ENCODE measurements at places on chromosomes 6 and 20.
A peak's percentile ranks its signal among the peaks of the same experiment; 100 is the strongest.

DNA sequence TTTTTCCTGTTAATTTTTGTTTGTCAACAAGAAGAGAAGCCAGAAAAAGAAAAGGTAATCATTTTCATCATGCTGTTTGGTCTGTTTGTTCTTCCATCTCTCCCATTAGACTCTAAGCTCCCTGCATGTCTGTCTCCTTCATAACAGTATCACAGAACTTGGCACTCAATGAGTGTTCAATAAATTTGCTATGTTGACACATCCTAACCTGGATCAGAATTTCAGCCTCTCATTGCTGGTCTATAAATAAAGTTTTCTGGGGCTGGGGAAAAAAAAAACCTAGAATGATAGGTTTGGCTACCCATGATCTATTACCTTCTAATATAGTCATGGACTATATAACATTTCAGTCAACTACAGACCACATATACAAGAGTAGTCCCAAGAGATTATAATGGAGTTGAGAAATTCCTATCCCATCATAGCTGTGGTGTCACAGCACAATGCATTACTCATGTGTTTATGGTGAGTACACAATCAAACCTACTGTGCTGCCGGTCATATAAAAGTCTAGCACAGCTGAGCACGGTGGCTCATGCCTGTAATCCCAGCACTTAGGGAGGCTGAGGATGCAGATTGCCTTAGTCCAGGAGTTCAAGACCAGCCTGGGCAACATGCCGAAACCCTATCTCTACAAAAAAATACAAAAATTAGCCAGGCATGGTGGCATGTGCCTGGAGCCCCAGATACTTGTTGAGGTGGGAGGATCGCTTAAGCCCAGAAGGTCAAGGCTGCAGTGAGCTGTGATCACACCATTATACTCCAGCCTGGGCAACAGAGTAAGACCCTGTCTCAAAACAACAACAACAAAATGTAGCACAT, 5.9 kb downstream of the NUDT3 start:
- no peak for DNase-seq

GRCh38 chr6:7086488-7086887, 21.3 kb upstream of the RREB1 start:
- DNase-seq: peak; percentile 16

DNA sequence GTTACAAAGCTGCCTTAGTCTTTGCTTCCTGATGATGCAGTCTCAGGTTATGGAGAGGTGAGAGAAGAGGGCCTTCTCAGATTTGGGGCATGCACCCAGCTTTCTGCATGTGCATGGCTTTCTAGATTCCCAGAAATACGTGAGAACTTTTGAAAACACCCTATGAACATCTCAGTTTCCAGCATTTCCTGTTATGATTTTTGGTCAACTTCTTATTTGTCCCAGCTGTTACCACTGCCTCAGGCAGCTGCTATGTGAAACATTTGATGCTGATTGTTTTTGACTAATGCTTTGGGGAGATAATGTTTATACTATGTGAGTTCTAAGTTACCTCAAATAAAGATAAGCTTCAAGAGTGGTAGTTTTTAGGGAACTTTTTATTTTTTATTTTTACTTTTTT, 9.5 kb upstream of the SNAP25 start:
- no peak for DNase-seq

DNA sequence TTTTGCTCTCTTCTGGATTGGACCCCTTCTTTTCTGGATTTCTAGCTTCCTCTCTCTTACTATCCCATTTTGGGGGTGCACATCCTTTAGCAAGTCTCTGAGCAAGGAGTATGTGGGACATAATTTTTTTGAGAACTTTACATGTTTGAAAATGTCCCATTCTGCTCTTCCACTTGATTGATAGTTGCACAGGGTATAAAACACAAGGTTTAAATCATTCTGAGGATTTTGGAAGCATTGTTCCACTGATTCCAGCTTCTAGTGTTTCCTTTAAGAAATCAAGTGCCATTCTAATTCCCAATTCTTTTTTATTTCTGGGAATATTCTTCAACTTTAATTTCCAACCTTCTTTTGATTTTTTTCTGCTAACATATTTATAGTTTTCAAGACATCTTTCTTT, 60.7 kb downstream of the APCDD1L start:
- DNase-seq: no peak

GRCh38 chr6:5562277-5562676, 301.0 kb downstream of the FARS2 start:
- DNase-seq: no peak

DNA sequence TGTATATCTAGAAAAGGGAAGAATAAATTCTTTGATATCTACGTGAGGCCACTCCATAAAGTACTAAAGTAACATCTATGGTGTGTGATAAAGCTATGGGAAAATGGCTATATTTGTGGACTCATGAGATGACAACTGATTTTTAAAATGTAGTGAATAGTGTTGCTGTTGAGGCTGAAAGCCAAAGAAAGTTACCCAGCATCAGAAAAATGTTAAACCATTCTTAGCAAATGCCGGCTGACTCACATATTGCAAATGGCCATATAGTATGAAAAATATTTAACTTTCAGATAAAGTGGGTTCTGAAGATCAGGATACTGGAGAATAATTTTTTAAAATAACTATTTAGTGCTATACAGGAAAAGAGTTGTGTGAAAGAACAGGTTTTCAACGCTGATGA, 129.9 kb upstream of the GRIK2 start:
- DNase-seq: no peak

DNA sequence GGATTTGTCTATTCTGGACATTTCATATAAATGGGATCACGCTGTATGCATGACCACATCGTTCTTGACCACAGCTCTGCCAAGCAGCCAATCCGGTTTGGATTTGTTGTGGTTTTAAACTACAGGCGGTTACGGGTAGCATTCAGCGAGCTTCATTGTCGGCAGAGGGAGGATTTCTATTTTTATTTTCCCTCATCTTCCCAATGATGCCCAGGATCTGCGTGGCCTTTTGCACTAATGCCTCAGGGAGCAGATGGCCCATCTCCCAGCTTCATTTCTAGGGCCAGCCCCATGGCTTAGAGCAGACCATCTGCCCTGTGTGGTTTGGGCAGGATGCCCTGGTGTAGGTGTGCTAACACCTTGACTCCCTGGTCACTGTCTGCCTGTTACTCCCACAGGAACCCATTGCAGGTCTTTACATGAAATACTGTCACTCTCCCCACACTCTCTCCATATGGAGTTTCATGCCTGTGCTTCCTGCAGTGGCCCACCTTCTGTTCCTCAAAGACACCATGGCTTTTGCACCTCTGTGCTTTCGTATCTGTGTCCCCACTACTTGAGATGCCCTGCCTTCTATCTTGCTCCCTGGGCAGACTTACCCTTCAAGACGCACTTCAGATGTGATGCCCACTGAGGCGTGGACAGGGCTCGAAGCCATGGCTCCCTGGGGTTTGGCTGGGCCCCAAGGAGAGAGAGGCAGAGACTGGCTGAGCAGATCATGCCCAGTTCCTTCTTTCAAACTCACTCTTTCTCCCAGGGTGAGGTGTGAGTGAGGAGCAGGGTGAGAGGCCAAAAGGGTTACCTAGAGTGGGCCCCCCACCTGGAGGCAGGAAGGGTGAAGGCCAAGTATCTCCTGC, 26.0 kb downstream of the SDCBP2 start:
- DNase-seq: no peak

- no peak for DNase-seq
These were observed 120.8 kb downstream of the ISM1 start for GRCh38 chr20:13341737-13342393.

GRCh38 chr6:157905590-157906342, 75.9 kb upstream of the SYNJ2 start:
- no peak for DNase-seq

GRCh38 chr20:53678315-53678989, 84.8 kb upstream of the ZNF217 start:
- DNase-seq: no peak

GRCh38 chr20:6702144-6702543, 65.3 kb upstream of the BMP2 start:
- no peak for DNase-seq

- no peak for DNase-seq
These were observed 605 bp downstream of the COX4I2 start for GRCh38 chr20:31638317-31638716.

- DNase-seq: no peak
These were observed 41.8 kb downstream of the GPR63 start for GRCh38 chr6:96795481-96795880.

DNA sequence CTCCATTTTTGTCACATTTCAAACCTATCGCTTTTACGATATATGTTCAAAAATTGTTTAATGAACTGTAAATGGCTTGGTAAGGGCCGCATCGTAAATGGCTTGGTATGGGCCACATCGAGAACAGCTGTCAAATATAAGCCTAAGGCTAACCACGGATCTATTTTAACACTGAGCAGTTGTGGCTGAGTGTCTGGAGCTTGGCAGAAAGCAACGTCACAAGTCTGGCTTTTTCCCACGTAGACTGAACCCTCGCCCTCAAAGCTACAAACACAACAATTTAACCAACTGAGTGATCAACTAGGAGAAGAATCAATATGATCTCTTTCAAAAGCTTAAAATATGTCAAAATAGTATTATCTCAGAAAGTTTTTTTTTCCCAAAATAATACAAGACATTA, 71.4 kb upstream of the PRSS16 start:
- no peak for DNase-seq

- DNase-seq: no peak
These were observed 3.5 kb downstream of the NDUFAF5 start for GRCh38 chr20:13788167-13788834.

- no peak for DNase-seq
These were observed 13.6 kb upstream of the TCF15 start for GRCh38 chr20:623704-624103.

DNA sequence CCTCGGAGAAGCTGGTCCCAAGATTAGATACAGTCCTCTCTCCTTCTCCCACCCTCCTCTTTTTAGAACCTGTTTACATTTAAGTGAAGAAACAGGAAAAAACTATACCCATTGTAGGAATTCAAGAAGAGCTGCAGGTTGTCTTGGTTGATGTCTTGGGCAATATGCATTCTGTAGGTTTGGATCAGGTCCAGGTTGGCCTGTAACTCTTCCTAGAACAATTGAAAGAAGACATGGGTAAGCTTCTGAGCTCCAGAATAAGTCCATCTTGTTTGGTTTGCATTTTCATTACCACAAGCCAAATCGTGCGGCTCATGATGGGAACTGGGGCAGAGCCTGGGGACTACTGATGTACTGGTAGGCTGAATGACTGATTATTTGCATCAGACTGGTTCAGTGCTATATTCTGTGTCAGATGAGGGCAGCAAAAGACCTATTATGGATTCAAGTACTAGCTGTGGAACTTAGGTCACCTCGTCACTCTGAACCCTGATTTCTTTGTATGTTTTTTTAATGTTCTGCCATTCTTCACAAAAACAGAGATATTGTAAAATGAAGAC, 20.3 kb upstream of the SLA2 start:
- DNase-seq: no peak

DNA sequence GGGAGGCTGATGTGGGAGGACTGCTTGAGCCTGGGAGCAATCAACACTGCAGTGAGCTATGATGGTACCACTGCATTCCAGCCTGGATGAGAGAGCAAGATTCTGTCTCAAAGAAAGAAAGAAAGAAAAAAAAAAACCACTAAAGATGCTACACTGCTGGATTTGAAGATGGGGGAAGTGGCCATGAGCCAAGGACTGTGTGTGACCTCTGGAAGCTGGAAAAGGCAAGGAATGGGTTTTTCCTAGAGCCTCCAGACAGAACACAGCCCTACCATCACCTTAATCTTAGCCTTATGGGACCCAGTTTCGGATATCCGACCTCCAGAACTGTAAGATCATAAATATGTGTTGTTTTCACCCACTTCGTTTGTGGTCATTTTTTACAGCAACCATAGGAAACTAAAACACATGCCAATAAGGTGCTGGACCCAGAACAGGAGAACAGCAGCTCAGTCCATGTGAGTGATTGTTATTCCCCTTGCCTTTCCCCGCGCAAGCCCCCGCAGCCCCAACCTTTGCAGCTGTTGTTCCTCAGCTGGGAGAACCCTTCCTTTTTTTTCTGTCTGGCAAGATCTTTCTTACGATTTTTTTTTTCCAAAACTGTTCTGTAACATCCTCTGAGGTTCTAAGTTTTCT, 11.1 kb upstream of the VAPB start:
- no peak for DNase-seq

DNA sequence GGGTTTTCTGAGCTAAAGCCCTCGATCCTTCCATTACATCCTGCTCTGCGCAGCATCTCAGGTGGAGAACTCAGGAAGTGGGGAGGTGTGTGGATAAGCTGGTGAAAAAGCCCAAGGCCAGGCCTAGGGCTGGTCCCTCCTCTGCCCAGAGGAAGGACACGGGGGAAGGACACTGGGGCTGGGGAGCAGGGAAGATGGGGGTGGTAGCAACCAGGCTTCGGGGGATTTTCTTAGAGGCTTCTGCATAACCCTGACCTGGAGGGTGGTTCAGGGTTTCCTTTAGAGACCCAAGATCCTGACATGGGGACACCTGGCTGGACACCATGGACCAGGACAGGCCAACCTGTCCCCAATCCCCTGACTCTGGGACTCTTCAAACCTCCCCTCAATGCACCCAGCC, 37.9 kb downstream of the SUN5 start:
- no peak for DNase-seq

DNA sequence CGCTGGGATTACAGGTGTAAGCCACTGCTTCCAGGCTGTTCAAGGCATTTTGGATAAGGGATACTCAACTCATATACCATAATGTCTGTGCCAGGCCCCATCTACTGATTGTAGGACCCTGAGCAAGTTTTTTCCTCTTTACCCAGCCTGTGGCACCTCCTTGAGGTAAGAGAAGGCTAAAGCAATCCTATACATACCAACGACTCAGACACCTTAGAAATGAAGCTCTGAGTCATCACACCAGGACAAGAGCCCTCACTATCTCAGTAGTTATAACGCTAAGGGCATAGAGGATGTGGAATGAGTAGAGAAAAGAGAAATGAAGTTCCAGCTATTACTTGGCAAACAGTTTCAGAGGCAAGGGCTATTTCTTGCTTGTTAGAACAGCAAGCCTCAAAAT, 16.9 kb downstream of the NDRG3 start:
- DNase-seq: no peak

DNA sequence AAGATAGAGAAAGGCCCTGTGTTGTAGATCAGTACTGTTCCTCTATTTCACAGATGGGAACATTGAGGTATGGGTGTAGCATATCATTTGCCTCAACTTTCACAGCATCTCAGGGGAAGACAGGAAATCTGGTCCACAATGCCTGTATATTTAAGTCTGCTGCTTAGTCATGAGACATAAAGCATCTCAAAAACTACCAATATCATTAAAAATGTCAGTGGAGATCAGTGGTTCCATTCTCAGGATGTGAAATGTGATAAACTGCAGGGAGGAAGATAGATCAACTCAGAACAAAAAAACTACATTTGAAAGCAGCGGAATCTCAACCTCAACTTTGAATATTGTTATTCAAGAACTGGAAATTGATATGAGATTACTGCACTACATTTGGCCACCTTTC, 192.9 kb upstream of the PREP start:
- no peak for DNase-seq

DNA sequence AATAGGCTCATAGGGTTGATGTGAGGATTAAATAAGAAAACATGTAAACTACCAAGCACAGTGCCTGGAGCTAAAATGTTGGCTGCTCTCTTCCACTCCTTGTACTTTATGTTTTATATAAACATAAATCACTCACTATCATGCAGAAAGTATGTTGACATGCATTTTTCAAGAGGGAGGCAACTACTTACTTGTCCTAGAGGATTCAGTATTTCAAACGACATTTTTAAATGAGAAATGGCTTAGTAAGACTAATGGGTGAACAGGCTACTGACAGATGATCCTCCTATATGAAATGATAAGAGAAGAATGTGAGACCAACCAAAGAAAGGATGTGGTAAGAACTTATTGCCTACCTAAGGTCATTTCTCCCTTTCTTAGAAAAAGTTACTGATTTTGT, 21.0 kb downstream of the LATS1 start:
- no peak for DNase-seq

- DNase-seq: no peak
These were observed 294.1 kb downstream of the BTBD9 start for GRCh38 chr6:38345586-38345985.

All from T follicular helper cell (primary cell).